ENCODE measurements at places on chromosomes 6 and 20.

- DNase-seq = no peak
These were observed 1.8 kb downstream of the CHMP4B start for GRCh38 chr20:33812908-33813462.

DNA sequence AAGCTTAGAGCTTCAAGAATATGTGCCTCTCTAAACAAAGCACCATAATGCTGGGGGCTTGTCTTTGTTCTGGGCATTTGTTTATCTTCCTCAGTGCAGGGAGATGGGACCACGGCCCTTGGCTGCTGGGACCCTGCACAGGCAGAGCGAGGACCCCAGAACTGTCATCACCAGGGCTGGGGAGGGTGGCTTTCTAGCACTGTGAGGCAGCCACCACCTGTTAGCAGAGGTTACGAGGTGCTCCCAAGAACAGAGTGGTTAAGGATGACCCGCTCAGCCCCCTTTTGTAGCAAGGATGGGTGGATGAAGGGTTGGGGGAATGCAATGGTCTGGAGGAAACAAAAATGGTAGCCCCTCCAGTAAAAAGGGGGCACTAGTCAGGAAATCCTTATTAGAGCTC lies 34.9 kb downstream of the METTL24 start:
- no peak for DNase-seq

GRCh38 chr6:125678601-125679000 lies 70.8 kb upstream of the HEY2 start:
- no peak for DNase-seq

DNA sequence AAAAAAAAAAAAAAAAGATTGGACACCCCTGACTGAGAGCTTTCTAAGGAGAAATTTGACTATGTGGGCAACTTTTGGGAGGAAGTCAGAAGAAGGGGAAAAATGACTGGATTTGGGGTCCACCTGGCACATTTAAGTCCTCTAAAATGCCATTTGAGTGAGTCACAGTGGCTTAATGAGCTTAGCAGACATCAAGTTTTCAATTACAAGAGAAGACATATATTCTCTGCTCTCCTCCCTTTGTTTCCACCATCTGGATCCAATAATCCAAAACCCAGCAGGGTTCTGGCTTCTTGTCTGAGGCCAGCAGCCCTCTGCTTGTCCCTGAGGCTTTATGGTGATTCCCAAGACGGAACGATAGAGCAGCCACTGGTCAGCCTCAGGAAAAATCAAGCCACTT lies 6.9 kb downstream of the PI3 start:
- DNase-seq = no peak

GRCh38 chr6:35894776-35895175 lies 26.1 kb downstream of the SRPK1 start:
- DNase-seq = no peak

GRCh38 chr6:6901205-6901719 lies 206.5 kb upstream of the RREB1 start:
- no peak for DNase-seq

- DNase-seq = no peak
These were observed 88.6 kb upstream of the MOCS1 start for GRCh38 chr6:40022867-40023266.

- no peak for DNase-seq
These were observed 33.7 kb downstream of the RNF146 start for GRCh38 chr6:127300411-127300810.

DNA sequence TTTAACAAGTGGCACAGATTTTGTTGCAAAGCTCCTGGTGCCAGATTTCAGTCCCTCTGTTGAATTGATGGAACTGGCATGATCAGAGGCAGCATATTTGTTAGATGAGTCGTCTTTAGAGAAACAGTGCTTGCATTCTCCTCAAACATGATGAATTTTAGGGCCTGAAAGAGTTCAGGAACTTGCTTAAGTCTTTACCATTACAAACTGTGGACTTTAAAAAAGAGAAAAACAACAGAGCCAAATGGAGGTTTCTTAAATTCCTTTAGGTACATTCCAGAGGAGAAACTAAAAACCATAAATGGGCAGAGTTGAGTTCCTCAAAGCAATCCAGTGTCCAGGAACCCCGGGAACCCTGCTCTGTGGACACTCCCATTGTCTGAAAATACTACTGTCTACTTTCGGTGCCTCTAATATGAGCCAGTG lies 2.5 kb downstream of the GTF2H5 start:
- no peak for DNase-seq

All from head of caudate nucleus (tissue), 42 donors.